ENCODE measurements at places on chromosomes 16 and 17.
A peak's percentile ranks its signal among the peaks of the same experiment; 100 is the strongest.

- peak; percentile 46 for DNase-seq
Observed at GRCh38 chr17:73643001-73643851, 1.0 kb downstream of the SDK2 start.

- no peak for DNase-seq
Observed at GRCh38 chr17:75073618-75074047, 14.1 kb upstream of the SLC16A5 start.

DNA sequence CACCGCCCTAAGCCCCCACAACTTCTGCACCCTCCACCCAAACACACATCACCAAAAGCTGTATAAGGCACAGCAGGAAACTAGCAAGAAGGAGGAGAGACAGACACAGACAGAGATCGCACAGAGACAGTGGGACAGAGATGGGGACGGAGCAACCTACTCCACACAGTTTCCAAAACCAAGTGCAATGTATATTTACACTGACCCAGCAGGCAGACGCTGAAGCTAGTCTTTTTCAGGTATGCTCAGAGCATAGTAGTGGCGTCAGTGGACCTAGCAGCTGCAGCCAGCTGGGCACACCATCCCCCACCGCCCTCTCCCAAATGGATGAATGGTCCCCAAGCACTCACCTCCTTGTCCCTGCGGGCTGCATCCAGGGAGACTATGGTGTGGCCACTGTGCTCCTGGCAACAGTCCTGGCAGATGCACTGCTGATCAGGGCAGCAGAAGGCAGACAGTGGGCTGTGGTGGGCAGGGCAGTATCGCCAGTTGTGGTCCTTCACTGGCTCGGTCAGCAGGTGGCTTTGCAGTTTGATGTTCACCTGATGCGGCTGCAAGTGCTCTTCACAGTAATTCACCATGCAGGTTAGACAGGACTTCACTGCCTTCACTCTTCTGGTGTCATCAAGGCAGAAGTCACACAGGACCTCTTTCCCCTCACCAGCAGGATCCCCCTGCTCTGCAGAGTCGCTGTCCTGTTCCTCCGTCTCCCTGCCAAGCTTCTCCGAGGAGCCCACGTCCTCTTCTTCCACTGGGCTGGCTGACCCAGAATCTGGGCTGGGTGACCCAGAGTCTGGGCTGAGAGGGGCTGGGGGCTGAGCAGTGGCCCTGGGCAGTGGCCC, 31.5 kb upstream of the FBXW10B start:
- DNase-seq, result no peak

- DNase-seq, result no peak
Observed at GRCh38 chr16:85606904-85607303, 6.2 kb upstream of the GSE1 start.

DNA sequence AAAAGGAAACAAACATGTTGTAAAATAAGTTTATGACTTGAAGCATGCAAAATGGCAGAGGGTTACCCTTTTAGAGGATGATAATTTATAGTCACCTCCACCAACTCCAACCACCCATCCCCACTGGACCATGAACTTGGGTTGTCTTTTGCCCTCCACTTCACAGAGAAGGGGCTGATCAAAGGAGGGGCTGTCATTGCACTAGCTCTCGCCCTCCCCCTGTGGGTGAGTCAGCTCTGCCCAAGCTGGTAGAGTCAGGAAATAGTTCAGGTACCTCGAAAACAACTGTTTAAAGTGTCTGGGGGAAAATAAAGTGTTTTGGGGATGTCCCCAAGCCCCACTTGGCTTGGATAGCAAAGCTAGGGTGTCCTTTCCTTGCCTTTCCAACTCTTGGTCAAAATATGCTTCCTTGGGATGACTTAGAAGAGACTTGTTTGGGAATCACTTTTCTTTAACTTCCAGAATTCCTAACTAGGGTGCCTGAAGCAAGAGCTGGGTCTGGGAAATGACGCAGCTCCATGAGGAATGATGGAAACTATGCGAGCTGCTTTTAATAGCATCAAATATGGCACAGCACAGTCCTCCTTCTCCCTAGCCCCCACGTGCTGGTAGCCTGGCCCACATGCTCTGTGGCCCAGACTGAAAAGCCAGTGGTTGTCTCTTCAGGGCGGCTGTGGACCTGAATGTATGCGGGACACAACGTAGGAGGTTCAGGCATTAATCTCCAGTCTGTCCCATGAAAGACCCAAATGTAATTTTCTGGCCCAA, 40.7 kb downstream of the TBX4 start:
- peak; percentile 64 for DNase-seq
